ENCODE measurements at places on chromosomes 12 and 14.

DNA sequence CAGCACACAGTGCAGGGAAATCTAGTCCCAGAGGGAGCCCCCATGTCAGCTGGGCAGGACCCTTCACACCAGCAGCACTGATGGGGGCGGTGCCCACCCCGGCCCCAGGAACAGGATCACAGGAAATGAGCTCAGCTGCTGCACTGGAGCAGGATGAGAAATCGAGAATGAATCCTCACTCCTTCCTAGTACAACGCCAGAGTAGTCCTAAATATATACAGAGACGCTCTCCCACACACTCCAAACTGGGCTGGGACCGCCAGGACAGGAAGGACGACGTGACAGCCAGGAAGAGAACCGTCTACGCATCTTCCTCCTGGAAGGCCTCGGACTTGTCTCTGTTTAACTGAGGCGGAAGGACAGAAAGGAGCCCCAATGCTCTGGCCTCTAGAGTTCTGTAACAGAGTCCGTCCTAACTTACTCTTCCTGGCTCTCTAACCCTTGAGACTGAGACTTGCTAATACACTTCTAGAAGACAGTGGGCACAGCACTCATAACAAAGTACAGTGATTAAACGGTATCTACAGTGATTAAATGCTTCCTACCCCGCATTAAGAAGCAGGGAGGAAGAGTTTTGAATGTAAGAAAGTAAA is 33.4 kb downstream of the CDC42BPB start:
- peak; percentile 49 for DNase-seq

- DNase-seq: no peak
These were observed 32.7 kb upstream of the SELPLG start for GRCh38 chr12:108666401-108666881.

GRCh38 chr14:84351646-84352045 is 1178.3 kb upstream of the FLRT2 start:
- no peak for DNase-seq

DNA sequence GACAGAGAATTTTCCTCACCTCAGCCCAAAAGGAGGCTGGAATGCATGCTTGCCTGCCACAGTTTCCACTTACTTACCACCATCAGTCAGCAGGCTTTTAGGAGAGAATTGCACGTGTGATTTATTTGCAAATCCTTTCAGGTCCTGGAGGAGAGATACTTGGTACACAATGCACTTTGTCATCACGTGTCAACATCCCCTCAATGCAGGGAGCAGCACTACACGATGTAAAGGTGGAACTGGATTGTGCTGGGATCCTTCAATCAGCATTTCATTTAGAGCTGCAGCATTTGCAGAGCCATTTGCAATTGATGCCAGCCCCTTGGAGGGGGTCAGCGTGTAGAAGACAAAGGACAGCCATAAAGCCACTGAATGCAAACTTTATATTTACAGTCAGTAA is 218.1 kb downstream of the GLT1D1 start:
- DNase-seq: no peak

DNA sequence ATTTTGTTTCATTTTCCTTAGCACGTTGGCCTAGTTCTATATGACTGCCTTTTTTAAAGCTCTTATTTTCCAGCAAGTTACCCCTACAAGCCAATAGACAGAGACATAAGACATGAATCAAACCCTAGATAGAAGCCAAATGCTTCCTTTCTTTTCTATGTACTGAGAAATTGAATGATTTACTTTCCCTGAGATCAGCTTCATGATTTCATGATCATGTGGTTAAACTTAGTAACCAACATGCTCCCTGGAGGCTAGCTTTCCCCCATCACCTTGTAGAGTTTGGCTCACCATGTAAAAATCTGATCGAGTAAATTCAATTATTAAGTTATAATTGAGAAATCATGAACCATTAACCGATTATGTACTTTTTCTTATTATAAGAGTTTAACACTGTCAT is 148.1 kb upstream of the LRIG3 start:
- no peak for DNase-seq

DNA sequence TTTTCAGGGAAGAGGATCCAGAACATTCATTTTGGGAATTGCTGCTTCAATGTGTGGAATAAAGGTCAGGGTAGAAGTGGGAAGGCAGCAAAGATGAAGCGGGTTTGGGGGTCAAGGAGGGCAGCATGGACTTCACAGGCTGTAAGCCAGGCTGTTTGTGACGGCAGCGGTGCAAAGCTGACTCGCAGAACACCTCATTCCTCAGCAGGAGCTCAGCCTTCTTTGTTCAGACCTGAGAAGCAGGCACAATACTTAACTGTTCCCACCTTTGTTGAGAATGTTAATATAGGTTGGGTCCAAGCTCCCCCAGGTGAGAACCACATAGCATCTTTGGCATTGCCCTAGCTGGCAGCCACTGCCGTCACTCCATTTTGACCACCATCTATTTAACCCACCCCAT is 16.7 kb downstream of the GRIN2B start:
- no peak for DNase-seq

DNA sequence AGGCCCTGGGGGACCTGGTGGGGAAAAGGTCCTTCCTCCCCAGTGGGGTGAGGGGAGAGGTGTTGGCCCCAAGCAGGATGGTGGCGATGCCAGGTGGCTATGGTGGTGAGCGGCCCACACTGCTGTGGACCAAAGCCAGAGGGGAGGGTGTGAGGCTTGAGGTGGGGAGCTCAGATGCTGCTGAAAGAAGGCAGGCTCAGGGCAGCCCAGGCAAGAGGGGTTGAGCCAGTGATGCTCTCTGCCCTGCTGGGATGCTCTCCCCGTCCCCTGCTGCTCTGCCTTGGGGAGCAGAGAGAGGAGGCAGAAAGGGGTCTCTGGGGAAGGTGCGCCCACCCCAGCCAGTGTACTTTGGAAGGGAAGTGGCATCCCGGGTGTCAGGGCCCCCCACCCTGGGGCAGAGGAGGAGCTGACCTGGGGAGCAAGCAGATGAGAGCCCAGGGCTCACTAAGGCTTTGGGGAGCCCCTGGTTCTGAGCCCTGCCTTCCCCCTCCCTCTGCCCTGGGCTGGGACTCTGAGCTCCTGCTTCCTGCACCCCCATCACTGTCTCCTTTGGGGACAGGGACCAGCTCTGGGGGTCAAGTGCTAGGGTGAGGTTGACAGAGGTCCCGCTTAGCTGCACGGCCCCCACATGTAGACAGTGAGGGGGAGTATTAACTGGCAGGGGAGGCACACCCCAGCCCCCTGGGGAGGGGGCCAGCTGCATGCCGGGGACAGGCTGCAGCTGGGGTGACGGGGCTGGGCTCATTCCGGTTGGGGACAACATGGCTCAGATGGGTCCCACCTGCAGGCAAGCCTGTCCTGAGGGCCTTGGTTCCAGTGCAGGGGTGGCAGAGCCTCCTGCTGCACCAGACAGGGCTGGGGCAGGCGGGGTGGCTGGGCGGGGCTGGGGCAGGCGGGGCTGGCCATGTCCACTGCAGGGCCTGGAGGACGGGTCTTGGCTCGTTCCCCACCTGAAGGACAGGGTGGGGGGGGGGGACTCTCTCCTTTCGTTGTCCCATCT is 124.4 kb downstream of the KIF26A start:
- DNase-seq: no peak

GRCh38 chr14:71136386-71137060 is 229.3 kb downstream of the PCNX1 start:
- no peak for DNase-seq

GRCh38 chr14:92190768-92191167 is 69.0 kb downstream of the CPSF2 start:
- DNase-seq: no peak

DNA sequence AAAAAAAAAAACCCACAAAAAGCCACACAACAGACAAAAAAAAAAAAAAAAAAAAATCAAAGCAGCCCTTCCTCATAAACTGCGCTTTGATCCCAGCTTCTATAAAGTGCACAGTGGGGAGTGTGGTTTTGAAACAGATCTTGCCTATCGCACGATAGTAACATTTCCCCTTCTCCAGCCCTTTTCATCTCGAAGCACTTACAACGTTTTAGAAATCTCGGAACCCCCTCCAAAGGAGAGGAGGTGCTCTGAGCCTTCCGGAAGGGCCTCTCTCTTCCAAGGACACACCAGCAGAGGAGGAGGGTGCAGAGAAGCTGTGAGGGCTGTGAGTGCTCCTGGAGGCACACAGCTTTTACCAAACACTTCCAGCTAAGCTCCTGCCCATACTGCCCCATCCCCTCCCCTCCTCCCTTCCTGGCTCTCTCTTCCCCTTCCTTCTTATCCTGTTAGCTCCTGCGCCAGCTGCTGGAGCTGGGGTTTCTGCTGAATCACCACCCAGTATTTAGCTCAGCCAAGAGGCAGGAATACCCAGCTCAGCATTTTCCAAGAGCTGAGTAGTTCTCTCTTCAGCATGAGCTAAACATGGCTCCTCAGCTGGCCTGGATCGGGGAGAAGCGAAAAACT is 28.4 kb downstream of the SLC7A8 start:
- peak; percentile 88 for DNase-seq

- DNase-seq: peak; percentile 27
These were observed 15.1 kb downstream of the TUNAR start for GRCh38 chr14:95891742-95892141.
